ENCODE measurements at places on chromosomes 5 and 9. TPM values are rescaled to one million over a fixed set of nuclear protein-coding genes. Genes with fewer than 3 reads are reported as not detected.

The GADD45G gene
- 7.7 TPM for total RNA-seq

The CDKN2B-AS1 gene
- 1.1 TPM for total RNA-seq

DNA sequence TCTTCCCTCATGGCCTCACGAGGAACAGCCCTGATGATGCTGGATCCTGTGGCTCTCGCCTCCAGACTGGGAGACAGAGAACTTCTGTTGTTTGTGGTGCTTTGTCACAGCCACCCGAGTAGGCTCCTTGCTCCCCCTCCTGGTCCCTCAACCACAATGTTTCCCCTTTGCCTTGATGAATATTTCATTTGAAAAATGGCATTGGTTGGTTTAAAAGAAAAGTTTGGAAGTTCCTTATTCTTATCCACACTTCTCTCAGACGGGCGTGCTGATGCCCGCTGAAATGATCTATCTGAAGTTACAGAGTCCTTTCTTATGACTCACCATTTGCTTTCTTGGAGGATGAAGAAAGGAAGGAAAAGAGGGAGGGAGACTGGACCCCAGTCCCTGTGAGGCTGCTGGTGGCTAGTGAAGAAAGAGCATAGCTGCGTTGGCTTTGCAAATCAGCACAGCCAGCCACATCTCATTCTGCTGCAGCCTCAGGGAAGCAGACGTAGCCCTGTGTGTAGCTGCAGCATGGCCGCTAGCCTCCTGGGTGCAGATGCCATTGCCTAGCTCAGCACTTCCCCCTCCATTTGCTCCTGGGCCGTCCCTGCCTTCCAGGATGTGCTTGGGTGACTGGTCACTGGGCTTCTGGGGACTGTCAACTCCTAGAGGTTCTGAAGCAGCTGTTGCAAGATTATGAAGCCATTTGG lies 185.9 kb downstream of the ERCC6L2 start:
- no peak overlapping the region for H3K27ac ChIP-seq
- no peaks in the 10 kb centered on the region for H3K4me1 ChIP-seq
- H3K27me3 ChIP-seq = peaks cover 4% of the 10 kb centered on the region
- no peaks in the 10 kb centered on the region for H3K36me3 ChIP-seq
- DNase-seq = peak; percentile 32

DNA sequence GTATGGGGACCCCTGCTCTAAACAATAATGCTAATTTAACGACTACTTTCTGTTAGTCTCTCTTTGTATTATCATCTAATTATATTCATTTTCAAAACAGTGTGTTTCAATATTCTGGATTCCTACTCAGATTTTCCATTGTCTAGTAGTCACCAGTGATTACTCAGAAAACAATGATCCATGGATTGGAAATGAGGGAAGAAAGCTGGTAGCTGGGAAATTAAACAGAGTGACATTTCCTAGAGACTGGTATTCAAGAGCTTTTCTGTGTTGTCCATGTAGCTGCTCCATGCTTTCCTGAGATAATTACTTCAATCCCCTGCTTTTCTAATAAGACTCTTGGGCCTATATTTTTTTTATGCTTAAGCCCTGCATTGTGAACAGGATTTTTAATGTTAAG lies 1862.1 kb upstream of the C9orf72 start:
- H3K27me3 ChIP-seq = no peaks in the 10 kb centered on the region
- no peak overlapping the region for H3K4me3 ChIP-seq
- no peaks in the 10 kb centered on the region for H3K36me3 ChIP-seq
- no peak for DNase-seq
- no peak overlapping the region for H3K27ac ChIP-seq

All from T-cell (primary cell).